WTC11 (cell line): ENCODE measurements at places on chromosomes 11 and 22.

- DNase-seq, result no peak
These were observed 19.5 kb downstream of the PANX1 start for GRCh38 chr11:94148189-94148588.

DNA sequence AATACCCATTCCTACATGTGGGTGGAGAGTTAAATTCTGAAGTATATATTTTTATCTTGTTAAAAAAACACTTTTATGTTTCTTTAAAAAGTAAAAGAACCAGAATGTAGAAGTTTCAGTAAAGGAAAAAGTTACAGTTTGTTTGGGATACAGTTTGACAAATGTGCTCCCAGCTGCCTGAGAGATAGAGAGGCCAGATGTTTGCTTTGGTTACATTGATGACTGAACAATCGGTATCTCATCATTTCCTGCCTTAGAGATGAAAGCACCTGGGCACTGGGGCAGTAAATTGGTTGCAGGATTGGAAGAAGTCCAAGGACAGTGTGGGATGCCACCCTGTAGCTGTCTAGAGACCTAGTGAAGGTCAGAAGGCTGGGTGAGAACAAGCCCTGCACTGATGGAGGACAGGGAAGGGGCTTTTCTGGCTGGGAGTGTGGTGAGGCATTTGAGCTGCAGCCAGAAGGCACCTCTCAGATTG lies 16.6 kb downstream of the MED15 start:
- DNase-seq, result no peak

GRCh38 chr11:44910591-44910990 lies 40.1 kb downstream of the TP53I11 start:
- no peak for DNase-seq

DNA sequence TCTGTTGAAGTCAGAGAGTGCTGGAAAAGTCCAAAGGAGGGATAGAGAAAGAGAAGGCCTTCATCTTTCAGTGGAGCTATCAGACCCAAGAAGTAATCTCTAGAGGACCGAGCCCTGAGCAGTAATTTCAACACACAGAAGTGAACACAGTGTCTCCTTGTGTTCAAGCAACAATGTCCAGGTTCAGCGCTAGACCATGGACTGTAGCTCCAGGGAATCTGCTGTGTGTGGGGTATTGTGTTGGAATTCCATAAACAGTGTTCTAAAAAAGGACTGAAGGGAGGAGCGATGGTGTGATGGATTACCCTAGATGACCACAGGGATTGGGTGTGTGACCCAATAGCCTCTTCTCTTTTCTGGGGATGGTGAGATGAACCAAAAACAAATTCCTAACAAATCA lies 165.9 kb downstream of the BLID start:
- DNase-seq, result no peak

DNA sequence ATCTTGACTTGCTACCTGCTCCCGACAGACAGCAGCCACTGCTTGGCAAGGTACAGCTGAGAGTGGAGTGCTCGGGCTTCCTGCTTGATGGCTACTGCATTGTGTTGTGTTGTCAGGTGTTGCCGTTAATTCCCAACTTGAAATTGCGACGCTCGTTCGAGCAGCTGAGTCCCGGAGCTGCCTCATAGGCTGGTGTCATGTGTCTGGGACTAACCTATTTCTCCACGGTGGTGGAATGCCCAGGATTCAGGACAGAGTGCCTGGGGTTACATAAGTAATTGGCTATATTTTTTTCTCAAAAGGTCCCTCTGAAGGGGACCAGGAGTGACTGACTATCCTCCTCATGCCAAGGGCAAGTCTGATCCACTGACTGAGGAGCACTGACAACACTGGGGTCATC lies 18.5 kb downstream of the COMMD9 start:
- no peak for DNase-seq

- no peak for DNase-seq
These were observed 78.4 kb downstream of the CADM1 start for GRCh38 chr11:115425816-115426215.

- DNase-seq, result no peak
These were observed 241.5 kb downstream of the DDX10 start for GRCh38 chr11:108906329-108906728.

GRCh38 chr11:130601141-130601540 lies 152.7 kb downstream of the ADAMTS15 start:
- DNase-seq, result peak; percentile 51
